ENCODE measurements at places on chromosomes 4 and X. TPM values are rescaled to one million over a fixed set of nuclear protein-coding genes. Genes with fewer than 3 reads are reported as not detected.
A peak's percentile ranks its signal among the peaks of the same experiment; 100 is the strongest.

- DNase-seq = no peak
- H3K27ac ChIP-seq = peak overlapping the region; percentile 51
- no peaks in the 10 kb centered on the region for H3K36me3 ChIP-seq
- H3K4me3 ChIP-seq = no peak overlapping the region
Measured at GRCh38 chrX:631802-632365, 1.3 kb downstream of the SHOX start.

DNA sequence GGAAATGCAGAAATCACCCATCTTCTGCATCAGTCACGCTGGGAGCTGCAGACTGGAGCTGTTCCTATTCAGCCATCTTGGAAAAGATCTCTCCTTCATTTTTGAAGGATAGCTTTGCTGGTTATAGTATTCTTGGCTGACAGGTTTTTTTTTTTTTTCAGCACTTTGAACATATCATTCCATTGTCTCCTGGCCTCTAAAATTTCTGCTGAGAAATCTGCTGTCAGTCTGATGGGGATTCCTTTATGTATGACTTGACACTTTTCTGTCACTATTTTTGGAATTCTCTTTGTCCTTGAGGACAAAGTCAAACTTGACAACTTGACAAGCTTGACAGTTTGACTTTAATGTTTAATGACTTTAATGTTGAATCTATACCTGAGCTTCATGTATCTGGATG lies 16.8 kb downstream of the HPGDS start:
- H3K27me3 ChIP-seq = no peaks in the 10 kb centered on the region
- H3K4me3 ChIP-seq = no peak overlapping the region
- no peak overlapping the region for H3K27ac ChIP-seq
- DNase-seq = no peak

DNA sequence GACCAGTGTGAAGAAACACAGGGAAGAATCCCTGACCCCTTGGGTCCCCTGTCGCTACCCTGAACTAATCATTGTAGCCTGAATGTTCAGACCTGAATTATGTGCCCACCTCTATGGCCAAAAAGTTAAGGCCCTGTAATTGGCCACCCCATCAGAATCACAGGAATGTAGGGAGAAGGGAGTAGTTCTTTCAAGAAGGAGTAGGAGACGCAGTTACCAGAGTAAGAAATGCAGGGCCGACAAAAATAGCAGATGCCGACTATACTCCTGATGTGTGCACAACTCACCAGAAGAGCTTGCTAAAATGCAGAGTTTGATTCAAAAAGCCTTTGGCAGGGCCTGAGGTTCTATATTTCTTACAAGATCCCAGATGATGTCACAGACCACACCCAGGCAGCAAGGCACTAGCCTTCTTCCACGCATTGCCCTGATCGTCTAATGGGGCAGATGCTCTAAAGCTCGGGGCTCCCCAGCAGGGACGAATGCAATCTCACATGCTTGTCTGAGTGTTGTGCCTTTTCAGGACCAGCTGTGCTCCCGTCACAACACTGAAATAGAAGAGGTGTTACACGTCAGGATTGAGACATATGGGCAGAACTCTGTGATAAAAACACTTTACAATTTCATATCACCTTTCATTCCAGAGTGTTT lies 161.0 kb upstream of the FAM241A start:
- no peak overlapping the region for H3K27ac ChIP-seq
- no peak overlapping the region for H3K4me3 ChIP-seq
- DNase-seq = no peak
- H3K27me3 ChIP-seq = peaks cover 25% of the 10 kb centered on the region
- H3K36me3 ChIP-seq = no peaks in the 10 kb centered on the region
- H3K4me1 ChIP-seq = no peaks in the 10 kb centered on the region

- no peak overlapping the region for H3K4me3 ChIP-seq
- no peak for DNase-seq
- H3K27me3 ChIP-seq = no peaks in the 10 kb centered on the region
- H3K36me3 ChIP-seq = peaks cover 69% of the 10 kb centered on the region
Measured at GRCh38 chr4:129077326-129077725, 16.0 kb downstream of the SCLT1 start.

- H3K4me1 ChIP-seq = peaks cover 2% of the 10 kb centered on the region
- no peak overlapping the region for H3K27ac ChIP-seq
- H3K27me3 ChIP-seq = peaks cover 7% of the 10 kb centered on the region
- H3K4me3 ChIP-seq = no peak overlapping the region
- H3K36me3 ChIP-seq = no peaks in the 10 kb centered on the region
Measured at GRCh38 chrX:14528629-14529289, 577 bp upstream of the GLRA2 start.

DNA sequence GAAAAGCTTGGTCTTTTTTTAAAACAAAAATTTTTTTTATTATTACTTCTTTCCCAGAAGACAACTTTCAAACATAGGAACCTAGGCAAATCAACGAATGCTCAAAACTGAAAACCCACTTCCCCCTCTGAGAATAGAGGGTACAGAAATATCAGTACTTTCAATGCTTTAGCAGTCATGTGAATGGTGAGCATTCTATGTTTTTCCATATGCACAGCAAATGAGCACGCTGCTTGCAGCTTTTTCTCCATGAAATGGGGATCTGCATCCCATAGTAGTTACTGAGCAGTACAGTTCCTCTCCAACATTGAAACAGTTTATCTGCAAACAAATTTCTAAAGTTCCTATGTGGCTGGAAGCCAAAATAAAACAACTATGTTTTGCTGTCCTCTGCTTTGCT lies 108.4 kb upstream of the BMP2K start:
- H3K4me3 ChIP-seq = no peak overlapping the region
- no peaks in the 10 kb centered on the region for H3K27me3 ChIP-seq
- no peak for DNase-seq
- H3K4me1 ChIP-seq = peaks cover 29% of the 10 kb centered on the region
- H3K36me3 ChIP-seq = no peaks in the 10 kb centered on the region
- H3K27ac ChIP-seq = no peak overlapping the region

DNA sequence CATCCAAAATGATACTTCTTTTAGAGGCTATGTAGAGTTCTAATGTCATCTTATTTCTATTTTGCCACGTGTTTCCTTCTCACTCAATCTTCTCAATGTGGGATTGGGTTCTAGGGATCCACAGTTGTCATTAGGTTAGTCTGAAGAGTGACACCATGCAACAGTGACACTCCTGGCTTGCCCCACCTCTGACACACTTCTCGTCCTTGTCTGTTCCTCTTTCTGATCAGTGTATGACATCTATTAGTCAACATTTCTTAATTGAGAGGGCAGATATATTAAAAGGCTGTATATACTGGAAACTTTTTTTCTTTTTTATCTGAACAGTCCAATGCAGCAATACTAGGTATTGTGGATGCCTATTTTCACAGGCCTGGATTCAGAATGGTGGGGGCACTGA lies 67.6 kb upstream of the GYPA start:
- no peak overlapping the region for H3K4me3 ChIP-seq
- H3K27me3 ChIP-seq = no peaks in the 10 kb centered on the region
- no peaks in the 10 kb centered on the region for H3K4me1 ChIP-seq
- no peak overlapping the region for H3K27ac ChIP-seq
- no peak for DNase-seq
- no peaks in the 10 kb centered on the region for H3K36me3 ChIP-seq

DNA sequence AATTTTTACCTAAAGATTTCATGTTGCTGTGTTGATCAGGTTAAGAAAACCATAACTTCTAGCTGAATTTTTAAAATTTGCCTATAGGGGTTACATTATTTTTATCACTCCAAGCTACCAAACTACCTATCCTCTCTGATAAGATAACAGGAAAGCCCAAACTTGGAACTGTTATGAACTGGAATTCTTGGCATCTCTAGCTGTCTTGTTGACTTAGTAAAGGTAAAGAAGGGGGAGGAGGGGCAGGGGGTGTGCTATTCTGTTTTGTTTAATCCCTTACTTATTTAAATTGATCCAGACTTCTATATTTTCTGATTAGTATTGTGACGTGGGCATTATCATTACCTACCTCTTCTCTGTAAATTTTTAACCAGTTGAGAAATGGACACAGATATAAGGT lies 54.7 kb downstream of the SLAIN2 start:
- H3K4me3 ChIP-seq = no peak overlapping the region
- H3K36me3 ChIP-seq = peaks cover 63% of the 10 kb centered on the region
- H3K4me1 ChIP-seq = peaks cover 23% of the 10 kb centered on the region
- no peak overlapping the region for H3K27ac ChIP-seq
- no peaks in the 10 kb centered on the region for H3K27me3 ChIP-seq

DNA sequence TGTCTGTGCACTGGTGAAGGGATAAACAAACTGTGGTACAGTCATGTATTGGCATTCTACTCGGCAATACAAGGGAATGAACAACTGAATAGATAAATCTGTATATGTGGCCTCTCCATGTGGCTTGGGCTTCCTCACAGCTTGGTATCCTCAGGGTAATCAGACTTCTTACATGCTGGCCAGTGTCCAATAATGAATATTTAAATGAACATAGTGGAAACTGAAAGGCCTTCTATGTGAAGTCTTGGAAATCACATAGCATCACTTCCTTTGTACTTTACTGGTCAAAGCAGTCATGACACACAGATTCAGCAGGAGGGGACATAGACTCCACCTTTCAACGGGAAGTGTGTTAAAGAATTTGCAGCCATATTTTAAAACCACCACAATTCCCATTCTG lies 33.4 kb upstream of the GPR101 start:
- H3K36me3 ChIP-seq = no peaks in the 10 kb centered on the region
- DNase-seq = no peak
- no peaks in the 10 kb centered on the region for H3K27me3 ChIP-seq
- H3K4me1 ChIP-seq = no peaks in the 10 kb centered on the region
- no peak overlapping the region for H3K27ac ChIP-seq
- H3K4me3 ChIP-seq = no peak overlapping the region

GRCh38 chr4:94827481-94828110 lies 69.8 kb downstream of the BMPR1B start:
- peaks cover 4% of the 10 kb centered on the region for H3K27me3 ChIP-seq
- H3K4me1 ChIP-seq = peaks cover 2% of the 10 kb centered on the region
- no peaks in the 10 kb centered on the region for H3K36me3 ChIP-seq
- no peak overlapping the region for H3K27ac ChIP-seq
- no peak overlapping the region for H3K4me3 ChIP-seq

GRCh38 chr4:155017426-155017825 lies 191.0 kb upstream of the NPY2R start:
- no peak overlapping the region for H3K4me3 ChIP-seq
- DNase-seq = no peak
- H3K36me3 ChIP-seq = no peaks in the 10 kb centered on the region
- H3K27ac ChIP-seq = no peak overlapping the region
- peaks cover 13% of the 10 kb centered on the region for H3K27me3 ChIP-seq

- peak within 1 kb of the TSS; percentile 95 for H3K4me3 ChIP-seq
- DNase-seq = peak; percentile 82
- peak within 1 kb of the TSS; percentile 99 for H3K27ac ChIP-seq
- H3K27me3 ChIP-seq = peaks cover 2% of the 10 kb centered on the region
- H3K4me1 ChIP-seq = peaks cover 37% of the 10 kb centered on the region
Measured at GRCh38 chrX:135520553-135521404, at the start of gene INTS6L. TSS of gene INTS6L (plus strand) at chrX:135520660. CDS start at chrX:135520993, 333 bp downstream.

- H3K27me3 ChIP-seq = peaks cover 20% of the 10 kb centered on the region
- H3K27ac ChIP-seq = no peak overlapping the region
- H3K4me1 ChIP-seq = no peaks in the 10 kb centered on the region
- DNase-seq = no peak
Measured at GRCh38 chr4:1463927-1464540, 57.8 kb upstream of the NKX1-1 start.

- no peaks in the 10 kb centered on the region for H3K36me3 ChIP-seq
- H3K4me3 ChIP-seq = no peak overlapping the region
- H3K27me3 ChIP-seq = peaks cover 3% of the 10 kb centered on the region
- H3K4me1 ChIP-seq = no peaks in the 10 kb centered on the region
- DNase-seq = no peak
- no peak overlapping the region for H3K27ac ChIP-seq
Measured at GRCh38 chr4:107018344-107018735, 17.8 kb downstream of the DKK2 start.

DNA sequence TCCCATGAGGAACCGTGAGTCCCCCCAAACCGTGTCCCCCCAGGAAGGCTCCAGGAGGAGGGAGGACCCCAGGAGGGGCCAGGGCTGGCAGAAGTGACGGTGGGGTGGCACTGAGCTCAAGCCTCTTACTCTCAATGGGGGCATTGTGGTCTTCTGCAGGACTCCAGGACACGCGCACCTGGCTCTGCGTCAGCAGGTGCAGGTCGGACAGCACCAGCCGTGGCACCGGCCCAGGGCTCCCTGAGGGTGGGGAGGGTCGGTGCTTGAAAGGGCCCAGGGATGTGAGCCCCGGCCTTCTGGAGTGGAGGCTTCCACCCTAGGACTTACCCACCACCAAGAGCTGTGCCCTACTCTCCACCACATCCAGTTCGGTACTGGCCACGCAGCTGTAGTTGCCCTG lies 18.3 kb downstream of the L1CAM start:
- no peak for DNase-seq
- H3K27me3 ChIP-seq = peaks cover 10% of the 10 kb centered on the region
- no peak overlapping the region for H3K27ac ChIP-seq

DNA sequence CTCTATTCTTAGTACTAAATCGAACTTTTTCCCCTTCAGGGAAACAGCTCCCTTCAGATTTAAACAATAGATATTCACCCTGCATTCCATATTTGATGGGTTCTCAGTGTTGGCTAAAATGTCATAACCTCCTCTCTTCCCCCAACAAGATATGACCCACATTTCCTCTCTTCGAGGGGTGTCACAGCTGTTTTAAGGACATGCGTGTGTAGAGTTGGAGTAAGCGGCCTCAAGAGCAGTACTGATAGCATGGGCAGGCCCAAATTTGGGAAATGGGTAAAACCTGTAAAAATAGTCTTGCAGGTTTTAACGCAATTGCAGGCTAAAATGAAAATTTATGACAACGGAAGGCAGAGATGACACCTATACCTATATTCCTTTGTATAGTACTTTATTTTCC lies 28.7 kb downstream of the SAT1 start:
- H3K4me1 ChIP-seq = no peaks in the 10 kb centered on the region
- H3K27me3 ChIP-seq = peaks cover 5% of the 10 kb centered on the region
- no peaks in the 10 kb centered on the region for H3K36me3 ChIP-seq
- no peak overlapping the region for H3K27ac ChIP-seq

- H3K36me3 ChIP-seq = no peaks in the 10 kb centered on the region
- no peaks in the 10 kb centered on the region for H3K4me1 ChIP-seq
- H3K27me3 ChIP-seq = peaks cover 10% of the 10 kb centered on the region
- no peak overlapping the region for H3K27ac ChIP-seq
- no peak overlapping the region for H3K4me3 ChIP-seq
- no peak for DNase-seq
Measured at GRCh38 chr4:41146716-41147506, 67.4 kb downstream of the APBB2 start.

- no peak overlapping the region for H3K27ac ChIP-seq
- H3K36me3 ChIP-seq = peaks cover 7% of the 10 kb centered on the region
- peaks cover 7% of the 10 kb centered on the region for H3K4me1 ChIP-seq
- no peaks in the 10 kb centered on the region for H3K27me3 ChIP-seq
Measured at GRCh38 chr4:70958681-70959080, 34.8 kb upstream of the DCK start.

DNA sequence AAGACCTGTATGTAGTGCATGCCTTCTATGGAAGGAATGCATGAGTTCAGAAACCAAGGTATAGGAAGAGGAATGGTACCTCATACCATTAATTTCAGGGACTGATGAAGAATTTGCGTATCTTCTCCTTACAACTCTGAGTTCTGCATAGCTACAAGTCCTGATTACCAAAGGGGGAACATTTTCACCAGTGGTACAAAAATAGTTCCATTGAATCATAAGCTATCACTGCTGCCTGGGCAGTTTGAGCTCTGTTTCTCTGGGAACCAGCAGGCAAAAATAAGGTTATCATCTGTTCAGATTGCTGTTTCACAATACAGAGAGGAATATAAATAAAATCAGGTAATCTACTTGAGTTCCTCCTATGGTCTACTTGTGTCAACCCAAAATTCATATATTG lies 77.9 kb upstream of the GNPDA2 start:
- DNase-seq = no peak
- no peak overlapping the region for H3K4me3 ChIP-seq
- H3K27me3 ChIP-seq = no peaks in the 10 kb centered on the region
- peaks cover 2% of the 10 kb centered on the region for H3K4me1 ChIP-seq
- H3K36me3 ChIP-seq = no peaks in the 10 kb centered on the region

DDIT4L gene
- not detected for total RNA-seq

UTP3 gene
- total RNA-seq = 49.7 TPM

GNPDA2 gene
- 21.2 TPM for total RNA-seq

SRD5A3 gene
- 39.7 TPM for total RNA-seq

CRMP1 gene
- total RNA-seq = not detected

SUPT20HL2 gene
- not detected for total RNA-seq

Data from activated naive CD8-positive, alpha-beta T cell treated with anti-CD3 and anti-CD28 coated beads for 36 hours (primary cell).